ENCODE measurements at places on chromosomes 7 and 10.
A peak's percentile ranks its signal among the peaks of the same experiment; 100 is the strongest.

- DNase-seq: peak; percentile 17
These were observed 32.7 kb upstream of the VSIR start for GRCh38 chr10:71805776-71806703.

GRCh38 chr10:102738692-102739121, 5.0 kb upstream of the WBP1L start:
- no peak for DNase-seq

DNA sequence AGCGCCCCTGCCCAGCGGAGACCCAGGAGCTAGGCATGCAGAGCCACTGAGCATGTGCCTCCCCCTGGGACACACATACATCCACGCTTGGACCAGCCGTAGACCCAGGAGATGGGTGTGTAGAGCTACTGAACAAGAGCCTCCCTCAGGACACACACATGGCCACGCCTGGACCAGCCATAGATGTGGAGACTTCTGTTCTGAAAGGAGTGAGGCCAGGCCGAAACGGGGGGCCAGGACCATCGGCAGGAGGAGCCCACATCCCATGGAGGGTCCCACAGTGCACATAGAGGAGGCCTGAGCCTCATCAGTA, 340.4 kb downstream of the TCERG1L start:
- no peak for DNase-seq

GRCh38 chr7:81611040-81611439, 158.8 kb downstream of the HGF start:
- no peak for DNase-seq

DNA sequence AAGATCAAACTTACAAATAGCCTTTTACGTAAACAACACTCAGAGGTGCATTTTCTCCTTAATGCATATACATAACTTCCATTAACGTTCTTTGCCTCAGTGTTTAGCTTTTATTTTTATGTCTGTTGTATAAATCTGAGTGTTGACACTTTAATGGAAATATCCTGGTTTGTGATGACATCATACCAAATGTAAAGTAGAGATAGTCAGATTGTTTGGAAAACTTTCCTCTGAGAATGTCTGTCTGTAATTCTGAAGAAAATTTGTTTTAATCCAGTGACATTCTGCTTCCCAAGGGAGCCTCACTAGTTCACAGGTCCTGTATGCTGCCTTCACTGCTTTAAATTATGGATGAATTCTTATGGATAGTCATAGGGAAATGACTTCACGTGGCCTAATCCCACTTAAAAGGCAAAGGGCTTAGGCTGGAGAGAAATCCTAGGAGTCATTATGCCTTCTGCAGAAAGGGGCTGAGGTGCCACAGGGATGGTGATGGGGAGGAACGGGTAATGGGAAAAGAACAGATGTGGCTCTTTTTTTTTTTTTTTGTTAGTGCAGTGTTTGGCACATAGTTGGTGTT, 93.2 kb downstream of the DNAJB9 start:
- DNase-seq: no peak

- DNase-seq: no peak
These were observed 126.0 kb upstream of the MGMT start for GRCh38 chr10:129341087-129341486.

DNA sequence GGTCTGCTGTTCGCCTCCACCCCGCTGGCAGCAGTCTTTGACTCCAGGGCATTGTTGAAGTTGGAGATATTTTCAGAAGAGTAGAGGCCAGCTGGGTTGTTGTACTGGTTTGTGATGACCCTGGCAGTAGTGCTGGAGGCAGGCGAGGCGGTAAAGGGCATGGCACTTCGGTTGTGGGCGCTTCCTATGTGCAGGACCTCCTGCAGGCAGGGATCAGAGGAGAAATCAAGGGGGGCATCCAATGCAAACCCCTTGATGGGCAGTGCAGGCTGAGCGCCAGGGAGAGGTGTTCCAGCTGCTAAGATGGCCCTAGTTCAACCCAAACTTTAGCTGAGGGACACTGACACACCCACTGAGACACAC, 27.0 kb downstream of the PDLIM1 start:
- no peak for DNase-seq

DNA sequence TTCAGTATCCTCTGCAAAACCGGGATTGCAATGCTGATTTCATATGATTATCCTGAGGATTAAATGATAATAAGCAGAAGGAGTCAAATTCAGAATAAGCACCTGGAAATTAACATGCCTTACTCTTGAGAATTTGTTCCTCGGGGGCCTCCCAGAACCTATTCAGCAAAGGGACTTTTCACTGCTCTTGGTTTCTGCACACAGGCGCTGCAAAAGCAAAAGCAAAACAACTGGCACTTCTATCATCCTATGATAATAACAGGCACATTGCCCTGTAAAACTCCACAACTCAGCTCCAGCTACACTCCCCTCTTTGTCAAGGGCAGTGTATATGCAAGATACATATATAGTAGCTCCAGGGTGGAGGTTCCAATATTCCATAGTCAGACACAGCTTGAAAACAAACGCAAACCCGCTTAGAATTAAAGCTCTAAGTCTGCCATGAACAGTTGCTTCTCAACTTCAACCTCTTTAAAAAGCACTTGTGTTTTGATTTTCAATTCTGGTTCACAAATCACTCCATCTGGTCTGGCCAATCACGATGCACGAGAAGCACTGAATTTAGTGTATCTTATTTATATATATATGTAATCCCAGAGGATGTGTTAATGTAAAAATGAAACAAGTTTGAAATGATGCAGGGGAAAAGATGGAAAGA, 119.9 kb upstream of the PTER start:
- no peak for DNase-seq

DNA sequence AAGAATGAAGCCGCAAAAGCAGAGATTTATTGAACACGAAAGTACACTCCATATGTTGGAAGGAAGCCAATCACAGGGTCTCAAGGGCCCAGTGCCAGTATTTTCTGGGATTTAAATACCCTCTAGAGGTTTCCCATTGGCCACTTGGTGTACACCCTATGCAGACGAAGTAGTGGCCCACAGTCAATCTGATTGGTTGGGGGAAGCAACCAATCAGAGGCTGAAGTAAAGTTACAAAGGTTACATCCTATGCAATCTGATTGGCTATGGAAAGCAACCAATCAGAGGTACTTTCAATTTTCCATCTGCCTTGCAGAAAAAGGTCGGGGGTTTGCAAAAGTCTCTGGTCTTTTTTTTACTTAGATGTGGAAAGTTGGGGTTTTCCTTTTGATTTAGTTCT, 481.3 kb upstream of the NRP1 start:
- DNase-seq: no peak

DNA sequence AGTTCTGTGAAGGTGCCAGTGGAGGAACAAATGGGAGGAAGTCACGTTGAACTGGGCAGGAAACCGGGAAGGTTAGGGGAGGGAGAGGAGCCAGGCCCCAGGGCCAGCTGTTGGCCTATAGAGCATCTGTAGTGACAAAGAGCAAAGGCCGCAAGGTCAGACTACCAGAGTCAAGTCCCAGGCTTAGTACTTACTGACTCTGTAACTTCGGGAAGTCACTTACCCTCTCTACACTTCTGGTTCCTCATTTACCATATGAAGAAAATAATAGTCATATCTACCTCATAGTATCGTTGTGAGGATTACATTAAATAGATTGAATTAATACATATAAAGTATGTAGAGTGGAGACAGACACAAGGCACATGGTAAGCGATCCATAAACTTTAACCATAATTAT, 101.8 kb upstream of the FZD1 start:
- DNase-seq: no peak

- no peak for DNase-seq
These were observed 166.3 kb downstream of the ARHGAP12 start for GRCh38 chr10:31762316-31762715.
